Stimulated activated CD4-positive, alpha-beta T cell treated with anti-CD3 and anti-CD28 coated beads, TNF-alpha, amount 100 ng/mL, for 48 hours (primary cell): ENCODE measurements at places on chromosomes 16 and 17.
A peak's percentile ranks its signal among the peaks of the same experiment; 100 is the strongest.

- DNase-seq: no peak
Measured at GRCh38 chr17:82399041-82399441, 19.1 kb upstream of the HEXD start.

DNA sequence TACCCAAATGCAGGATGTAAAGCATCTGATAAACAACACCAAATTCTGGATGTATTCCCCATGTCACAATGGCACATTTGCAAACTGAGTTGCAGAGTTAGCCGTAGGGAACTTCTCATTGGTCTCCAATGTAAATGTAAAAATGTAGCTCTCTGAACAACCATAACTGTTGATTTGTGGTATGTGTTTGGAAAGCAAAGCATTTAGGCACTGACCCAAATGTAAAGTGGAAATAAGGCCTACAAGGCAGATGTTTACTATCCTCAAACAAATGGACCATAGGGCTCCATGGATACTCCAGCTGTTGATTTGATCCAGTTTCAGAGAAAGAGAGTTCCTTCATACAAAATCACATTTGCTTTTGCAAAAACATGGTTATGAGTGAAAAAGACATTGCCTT, 223.0 kb upstream of the ELAC2 start:
- DNase-seq: no peak

DNA sequence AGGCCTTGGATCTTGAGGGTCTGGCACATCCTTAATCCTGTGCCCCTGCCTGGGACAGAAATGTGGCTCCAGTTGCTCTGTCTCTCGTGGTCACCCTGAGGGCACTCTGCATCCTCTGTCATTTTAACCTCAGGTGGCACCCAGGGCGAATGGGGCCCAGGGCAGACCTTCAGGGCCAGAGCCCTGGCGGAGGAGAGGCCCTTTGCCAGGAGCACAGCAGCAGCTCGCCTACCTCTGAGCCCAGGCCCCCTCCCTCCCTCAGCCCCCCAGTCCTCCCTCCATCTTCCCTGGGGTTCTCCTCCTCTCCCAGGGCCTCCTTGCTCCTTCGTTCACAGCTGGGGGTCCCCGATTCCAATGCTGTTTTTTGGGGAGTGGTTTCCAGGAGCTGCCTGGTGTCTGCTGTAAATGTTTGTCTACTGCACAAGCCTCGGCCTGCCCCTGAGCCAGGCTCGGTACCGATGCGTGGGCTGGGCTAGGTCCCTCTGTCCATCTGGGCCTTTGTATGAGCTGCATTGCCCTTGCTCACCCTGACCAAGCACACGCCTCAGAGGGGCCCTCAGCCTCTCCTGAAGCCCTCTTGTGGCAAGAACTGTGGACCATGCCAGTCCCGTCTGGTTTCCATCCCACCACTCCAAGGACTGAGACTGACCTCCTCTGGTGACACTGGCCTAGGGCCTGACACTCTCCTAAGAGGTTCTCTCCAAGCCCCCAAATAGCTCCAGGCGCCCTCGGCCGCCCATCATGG, 4.0 kb upstream of the ADGRG3 start:
- DNase-seq: no peak

DNA sequence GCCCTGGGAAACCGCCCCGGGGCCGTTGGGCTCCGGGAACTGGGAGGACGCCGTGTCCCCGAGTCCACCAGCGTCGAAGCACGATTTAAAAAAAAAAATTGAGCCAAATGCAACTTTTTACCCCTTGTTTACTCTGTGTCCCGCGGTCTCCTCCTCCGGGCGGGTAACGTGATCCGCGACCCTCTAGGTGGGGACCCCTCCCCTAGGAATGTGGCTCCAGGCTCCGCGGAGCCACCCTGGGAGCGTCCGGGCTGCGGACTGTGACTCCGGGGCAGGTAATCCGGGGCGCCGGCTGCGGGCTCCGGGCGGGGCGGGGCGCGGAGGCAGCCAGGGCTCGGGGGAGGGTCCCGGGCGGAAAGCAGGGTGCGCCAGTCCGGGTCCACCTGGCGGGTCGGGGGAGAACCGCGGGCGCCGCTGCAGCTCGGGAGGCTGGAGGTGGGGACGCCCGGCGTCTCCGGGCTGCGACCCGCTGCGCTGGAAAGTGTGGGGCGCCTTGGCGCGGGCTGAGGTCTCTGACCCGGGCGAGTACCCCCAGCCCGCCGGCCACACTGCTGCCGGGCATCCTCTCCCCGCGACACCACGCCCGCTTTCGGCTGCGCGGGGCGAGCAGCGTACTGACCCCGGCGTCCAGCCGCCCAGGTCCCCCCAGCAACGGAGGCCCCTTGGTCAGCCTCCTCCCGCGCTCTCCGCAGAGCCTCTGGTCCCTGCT, 852 bp upstream of the HELZ start:
- no peak for DNase-seq

GRCh38 chr17:47630614-47631013, 19.1 kb upstream of the KPNB1 start:
- no peak for DNase-seq

GRCh38 chr17:74859459-74860228, at the start of gene GRIN2C:
Gene GRIN2C (minus strand): TSS chr17:74859885. CDS start chr17:74855092, 4,793 bp downstream.
- DNase-seq: no peak

- no peak for DNase-seq
Measured at GRCh38 chr16:75312875-75313274, 61.5 kb upstream of the BCAR1 start.

- no peak for DNase-seq
Measured at GRCh38 chr16:54027062-54027461, 259.5 kb downstream of the IRX3 start.

DNA sequence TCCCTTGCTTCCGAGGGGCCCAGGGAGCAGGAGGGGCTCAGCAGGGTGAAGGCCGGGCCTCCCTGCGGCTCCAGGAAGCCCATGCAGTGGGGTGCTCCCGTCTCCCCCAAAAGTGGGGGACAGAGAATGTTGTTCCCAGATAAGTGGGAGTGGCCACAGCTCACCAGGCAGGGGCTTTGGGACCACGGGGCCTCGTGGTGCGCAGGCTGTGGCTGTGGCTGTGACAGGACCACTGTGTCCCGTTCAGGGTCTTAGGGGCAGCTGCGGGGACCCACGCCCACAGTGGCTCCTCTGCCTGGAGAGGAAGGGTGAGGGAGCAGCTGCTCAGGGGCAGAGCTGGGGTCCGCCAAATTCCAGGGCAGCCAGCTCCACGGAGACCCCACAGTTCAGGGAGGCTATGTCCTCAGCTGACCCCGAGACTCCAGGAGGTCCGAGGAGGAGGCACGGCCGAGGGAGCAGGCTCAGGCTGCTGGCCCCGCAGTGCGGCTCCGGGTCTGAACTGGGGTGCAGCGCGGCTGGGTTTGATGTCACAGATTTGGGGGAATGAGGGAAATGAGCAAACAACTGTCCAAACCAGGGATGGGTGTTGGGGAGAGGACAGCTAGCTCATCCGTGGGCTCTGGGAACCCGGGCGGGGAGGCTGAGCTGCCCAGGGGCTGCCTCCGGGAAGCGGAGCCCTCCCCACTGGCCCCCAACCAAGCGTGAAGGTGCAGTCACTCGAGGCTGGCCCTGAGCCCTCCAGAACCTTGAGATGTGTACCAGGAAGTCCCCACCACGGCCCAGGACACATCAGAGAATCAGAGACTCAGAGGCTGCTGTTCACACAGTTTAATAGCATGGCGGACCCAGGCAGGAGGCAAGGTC, 23.4 kb downstream of the TPSD1 start:
- no peak for DNase-seq

DNA sequence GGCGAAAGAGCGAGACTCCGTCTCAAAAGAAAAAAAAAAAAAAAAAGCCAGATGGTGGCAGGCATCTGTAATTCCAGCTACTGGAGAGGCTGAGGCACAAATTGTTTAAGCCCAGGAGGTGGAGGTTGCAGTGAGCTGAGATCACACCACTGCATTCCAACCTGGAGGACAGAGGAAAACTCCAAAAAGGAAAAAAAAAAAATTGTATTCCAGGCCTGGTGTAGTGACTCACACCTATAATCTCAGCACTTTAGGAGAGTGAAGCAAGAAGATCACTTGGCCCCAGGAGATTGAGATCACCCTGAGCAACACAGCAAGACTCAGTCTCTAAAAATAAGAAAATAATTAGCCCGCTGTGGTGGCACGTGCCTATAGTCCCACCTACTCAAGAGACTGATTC, 20.1 kb downstream of the HBQ1 start:
- DNase-seq: no peak

DNA sequence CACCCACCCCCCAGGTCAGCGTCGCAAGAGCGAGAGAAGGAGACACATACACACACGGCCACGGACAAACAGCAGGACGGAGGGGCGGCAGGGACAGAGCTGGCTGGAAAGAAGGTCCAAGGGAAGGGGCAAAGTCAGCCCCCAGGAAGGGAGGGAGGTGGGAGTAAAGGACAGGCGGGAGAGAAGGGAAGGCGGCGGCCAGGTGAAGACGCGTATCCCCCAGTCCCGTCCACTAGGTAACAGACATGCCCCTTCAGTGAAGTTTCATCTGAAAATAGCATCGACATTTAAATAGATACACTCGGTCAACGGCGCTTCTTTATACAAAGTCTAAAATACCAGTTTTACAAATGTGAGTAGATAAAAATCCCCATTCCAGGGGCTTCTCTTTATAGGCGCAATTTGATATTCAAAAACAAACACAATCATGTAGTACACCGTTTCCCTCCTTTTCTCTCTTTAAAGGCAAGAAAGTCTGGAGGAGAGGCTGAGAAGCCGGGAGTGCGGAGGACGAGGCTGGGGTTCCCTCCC, 4.5 kb downstream of the CBX8 start:
- DNase-seq: no peak

DNA sequence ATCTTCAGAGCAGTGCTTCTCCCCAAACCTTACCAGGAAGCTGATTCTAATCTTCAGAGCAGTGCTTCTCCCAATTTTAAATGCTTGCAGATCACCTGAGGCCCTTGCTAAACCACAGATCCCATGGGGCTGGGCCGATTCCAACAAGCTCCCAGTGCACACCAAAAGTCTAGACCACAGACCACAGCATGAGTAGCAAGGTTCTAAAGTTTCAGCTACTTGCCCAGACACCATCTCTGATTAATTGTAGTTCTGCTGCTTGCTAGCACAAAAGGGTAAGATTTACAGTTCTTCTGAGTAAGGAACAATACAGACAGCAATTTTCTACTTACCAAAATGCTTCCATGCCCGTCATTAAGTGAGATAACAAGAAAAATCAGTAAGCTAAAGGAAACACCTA, 12.2 kb downstream of the CLEC3A start:
- DNase-seq: peak; percentile 3

DNA sequence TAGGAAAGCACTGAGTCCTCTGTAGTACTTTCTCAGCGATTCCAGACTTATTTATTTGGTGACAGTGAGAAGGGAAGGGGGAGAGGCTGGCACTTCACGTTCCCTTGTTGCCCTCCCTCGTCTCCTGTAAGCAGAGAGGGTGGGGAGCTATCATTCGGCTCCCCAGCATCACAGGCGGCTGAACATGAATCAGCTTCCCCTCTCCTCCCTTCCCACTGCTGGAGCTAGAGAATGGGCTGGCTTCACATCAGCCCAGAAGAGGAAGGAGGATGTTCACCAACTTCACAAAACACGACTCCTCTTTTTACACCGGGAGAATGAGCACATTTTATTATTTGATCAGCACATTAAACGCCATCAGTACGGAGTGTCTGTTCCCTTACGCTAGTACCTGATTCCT, 6.7 kb upstream of the CMIP start:
- no peak for DNase-seq

- DNase-seq: no peak
Measured at GRCh38 chr16:83908798-83909197, 9.9 kb downstream of the MLYCD start.

- no peak for DNase-seq
Measured at GRCh38 chr17:66190738-66191592, 968 bp downstream of the CEP112 start.

DNA sequence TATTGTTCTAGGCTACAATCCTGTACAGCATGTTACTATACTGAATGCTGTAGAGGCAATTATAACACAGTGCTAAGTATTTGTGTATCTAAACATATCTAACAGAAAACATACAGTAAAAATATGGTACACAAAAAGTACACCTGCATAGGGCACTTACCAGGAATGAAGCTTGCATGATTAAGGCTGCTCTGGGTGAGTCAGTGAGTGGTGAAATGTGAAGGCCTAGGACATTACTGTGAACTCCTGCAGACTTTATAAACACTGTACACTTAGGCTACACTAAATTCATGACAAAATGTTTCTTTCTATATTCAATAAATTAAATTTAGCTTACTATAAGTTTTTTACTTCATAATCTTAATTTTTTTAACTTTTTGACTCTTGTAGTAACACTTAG, 37.1 kb downstream of the AMFR start:
- DNase-seq: no peak

DNA sequence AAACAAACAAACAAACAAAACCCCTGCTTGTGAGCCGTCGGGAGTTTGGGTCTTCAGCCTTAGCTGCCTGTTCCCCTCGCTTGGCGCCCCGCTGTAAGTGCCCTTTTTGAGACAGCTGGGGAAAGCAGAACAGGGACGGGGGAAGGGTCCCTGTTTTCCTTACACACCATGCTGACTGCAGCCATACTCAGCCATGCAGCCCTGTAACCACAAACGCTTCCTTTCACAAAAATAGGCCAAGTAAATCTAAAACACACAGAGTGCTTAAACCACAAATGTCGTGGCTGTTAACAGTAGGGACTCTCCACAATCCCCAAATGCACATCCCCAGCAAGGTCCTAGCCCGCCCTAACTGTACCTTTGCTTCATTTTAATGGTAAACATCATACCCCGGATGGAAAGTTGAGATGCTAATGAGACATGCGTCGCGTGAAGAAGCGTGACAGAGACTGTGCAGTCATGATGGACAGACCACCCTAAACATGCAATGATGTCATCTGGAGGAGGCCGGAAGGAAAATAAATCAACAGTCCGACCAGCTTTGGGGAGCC, 129.9 kb downstream of the MGAT5B start:
- DNase-seq: no peak

DNA sequence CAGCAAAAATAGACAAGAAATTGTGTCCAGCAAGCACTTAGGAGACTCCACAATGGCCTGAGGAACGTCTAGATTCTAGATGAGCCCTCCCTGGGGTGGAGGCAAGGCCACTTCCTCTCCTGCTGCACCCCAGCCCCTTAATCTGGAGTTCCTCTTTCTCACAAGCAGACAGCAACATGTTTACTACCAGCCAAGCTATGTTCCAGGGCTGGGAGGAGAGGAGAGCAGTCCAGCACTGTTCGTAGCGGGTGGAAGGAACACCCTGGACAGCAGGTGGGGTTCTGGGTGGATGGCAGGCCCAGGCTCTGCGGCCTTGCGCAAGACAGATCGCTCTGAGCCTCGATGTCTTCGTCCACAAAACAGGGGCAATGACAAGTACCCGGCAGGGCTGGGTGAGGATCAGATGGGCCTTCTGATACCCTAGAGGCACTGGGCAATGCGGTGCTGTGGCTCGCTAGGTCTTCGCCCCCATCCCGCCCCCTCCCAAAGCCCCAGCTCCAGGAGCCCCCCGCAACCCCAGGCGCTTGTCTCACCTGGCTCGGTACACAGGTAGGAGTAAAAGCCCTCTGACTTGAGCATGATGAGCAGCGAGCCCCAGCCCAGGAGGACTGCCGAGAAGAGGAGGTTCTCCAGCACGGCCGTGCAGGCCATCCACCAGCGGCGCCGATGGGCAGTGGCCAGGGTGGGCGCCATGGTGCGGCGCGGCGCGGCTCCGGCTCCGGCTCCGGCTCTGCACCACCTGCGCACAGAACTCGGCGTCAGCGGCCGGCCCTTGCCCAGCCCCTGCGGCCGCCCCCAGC, 1.3 kb downstream of the SLC43A2 start:
- DNase-seq: no peak

- DNase-seq: no peak
Measured at GRCh38 chr16:66189951-66190350, 176.5 kb upstream of the CDH5 start.

- DNase-seq: peak; percentile 35
Measured at GRCh38 chr17:82126556-82127314, 28.7 kb upstream of the FASN start.
